T-helper 17 cell (primary cell): ENCODE measurements at places on chromosomes 13 and 19.

DNA sequence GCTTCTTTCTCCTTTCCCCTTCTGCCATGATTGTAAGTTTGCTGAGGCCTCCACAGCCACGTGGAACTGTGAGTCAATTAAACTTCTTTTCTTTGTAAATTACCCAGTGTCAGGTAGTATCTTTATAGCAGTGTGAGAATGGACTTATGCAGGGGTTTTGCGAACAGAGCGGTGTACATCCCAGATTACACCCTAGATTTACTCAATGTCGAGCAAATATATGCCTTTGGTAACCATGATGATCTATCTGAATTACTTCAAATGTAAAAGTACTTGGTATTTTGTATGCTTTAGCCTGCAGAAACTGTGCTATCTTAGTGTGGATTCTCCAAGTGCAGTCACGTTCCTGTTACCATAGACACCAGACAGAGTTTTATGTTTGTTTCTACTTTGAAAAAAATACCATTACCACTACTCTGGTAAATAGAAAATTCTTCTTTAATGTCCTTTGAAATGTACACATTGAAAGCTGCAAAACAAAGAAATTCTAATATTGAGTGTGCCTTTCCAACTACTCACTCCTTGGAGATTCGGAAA is 510.4 kb upstream of the ARGLU1 start:
- DNase-seq, result no peak

GRCh38 chr13:99516153-99516929 is 15.1 kb downstream of the TM9SF2 start:
- DNase-seq, result no peak

- no peak for DNase-seq
Measured at GRCh38 chr13:32861304-32861703, 154.9 kb upstream of the KL start.

DNA sequence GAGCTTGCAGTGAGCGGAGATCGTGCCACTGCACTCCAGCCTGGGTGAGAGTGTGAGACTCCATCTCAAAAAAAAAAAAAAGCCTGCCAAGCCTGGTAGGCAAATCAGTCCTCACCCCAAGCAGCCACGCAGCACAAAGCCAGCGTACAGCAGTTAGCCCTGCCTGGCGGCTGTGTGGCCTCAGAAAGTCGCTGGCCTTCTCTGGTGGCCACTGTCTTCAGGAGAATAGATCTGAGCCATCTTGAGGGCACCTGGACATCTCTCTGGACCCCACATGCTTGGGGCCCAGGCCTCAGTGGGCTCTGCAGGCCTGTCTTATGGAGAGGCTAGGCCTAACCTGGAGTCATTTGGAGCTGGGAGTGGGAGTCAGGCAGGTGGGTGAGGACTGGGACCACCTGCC is 23.0 kb downstream of the PIAS4 start:
- DNase-seq, result no peak

GRCh38 chr13:32676242-32676641 is 90.0 kb downstream of the PDS5B start:
- no peak for DNase-seq

DNA sequence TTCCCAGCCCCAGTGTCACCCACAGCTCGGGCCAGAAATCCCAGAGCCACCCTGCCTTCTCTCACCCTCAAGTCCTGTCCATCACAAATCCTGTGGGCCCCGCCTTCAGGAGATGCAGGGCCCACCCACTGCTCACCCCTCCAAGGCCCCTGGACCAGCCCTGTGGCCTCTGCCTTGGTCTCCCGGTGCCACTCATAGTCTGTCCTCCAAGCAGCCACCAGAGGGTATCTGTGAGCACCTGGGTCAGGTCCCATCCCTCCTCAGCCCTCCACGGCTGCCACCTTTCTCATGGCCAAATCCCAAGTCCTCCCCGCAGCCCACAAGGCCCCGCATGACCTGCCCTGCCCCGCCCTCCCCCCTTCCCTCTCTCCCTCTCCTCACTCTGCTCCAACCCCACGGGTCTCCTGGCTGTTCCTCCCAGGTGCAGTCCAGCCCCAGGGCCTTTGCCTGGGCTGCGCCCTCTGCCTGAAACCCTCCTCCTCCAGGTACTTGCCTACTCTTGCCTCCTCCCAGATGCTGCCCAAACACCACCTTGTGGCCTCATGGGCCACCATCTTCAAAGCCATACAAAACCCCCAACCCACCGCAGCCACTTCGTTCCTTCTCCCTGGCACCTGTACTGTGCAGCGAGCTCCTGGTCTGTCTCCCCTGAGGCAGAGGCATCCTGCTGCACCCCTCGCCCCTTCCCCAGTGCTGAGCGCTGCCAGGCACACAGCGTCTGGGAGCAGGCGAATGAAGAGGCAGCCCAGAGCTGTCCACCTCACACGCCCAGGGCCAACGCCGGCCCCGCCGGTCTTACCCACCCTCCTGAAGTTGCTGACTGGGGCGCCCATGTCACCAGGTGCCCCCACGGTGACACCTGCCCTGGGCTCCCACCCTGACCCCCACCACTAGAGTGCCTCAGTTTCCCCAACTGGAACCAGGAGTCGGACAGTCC is 13.2 kb upstream of the UQCR11 start:
- no peak for DNase-seq

- DNase-seq, result no peak
Measured at GRCh38 chr13:71721104-71721503, 145.9 kb downstream of the DACH1 start.

- DNase-seq, result no peak
Measured at GRCh38 chr19:7547159-7547558, 11.6 kb downstream of the PNPLA6 start.

DNA sequence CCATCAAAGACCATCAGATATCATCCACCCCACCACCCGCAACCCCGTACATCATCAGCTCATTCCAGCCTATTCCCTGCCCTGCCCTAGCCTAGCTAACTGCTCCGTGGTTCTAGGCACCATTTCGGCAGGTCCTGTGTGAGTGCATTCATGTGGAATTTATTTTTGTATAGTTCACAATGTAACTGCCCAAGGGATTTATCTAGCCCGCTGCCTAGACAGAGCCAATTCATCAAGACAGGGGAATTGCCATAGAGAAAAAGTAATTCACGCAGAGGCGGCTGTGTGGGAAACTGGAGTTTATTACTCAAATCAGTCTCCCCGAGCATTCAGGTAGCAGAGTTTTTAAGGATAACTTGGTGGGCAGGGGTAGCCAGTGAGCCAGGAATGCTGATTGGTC is 109.2 kb upstream of the UBL3 start:
- DNase-seq, result no peak

DNA sequence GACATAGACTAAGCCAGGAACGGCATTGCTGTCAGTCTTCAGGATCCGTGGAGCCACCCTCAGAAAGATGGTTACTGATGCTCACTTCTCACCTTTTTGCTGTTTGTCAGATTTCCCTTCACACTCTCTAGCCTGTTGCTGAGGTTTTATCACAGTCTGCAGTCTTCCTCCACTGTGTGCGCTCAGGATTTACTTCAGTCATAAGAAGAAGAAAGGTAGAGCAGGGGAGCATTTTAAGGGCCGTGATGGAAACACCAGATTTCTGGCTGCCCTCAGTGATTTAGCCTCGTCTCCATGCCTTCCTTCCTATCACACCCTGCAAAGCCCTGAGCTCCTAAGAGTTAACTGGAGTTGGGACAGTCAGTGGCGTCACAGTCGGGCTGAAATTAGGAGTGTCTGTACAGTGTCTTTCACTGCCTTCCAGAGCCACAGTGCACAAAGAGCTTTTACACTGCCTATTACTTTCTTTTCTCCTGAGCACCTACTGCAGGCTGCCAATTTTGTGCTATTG is 60.0 kb upstream of the GPR183 start:
- no peak for DNase-seq

- no peak for DNase-seq
Measured at GRCh38 chr19:17026706-17027534, at the start of gene CPAMD8. TSS of gene CPAMD8 (minus strand) at chr19:17026810. CDS start at chr19:17026642, 168 bp downstream.

- no peak for DNase-seq
Measured at GRCh38 chr19:17752865-17753639, 1.8 kb downstream of the FCHO1 start.

GRCh38 chr19:18208098-18208951 is 4.5 kb upstream of the RAB3A start:
- DNase-seq, result peak; percentile 61

DNA sequence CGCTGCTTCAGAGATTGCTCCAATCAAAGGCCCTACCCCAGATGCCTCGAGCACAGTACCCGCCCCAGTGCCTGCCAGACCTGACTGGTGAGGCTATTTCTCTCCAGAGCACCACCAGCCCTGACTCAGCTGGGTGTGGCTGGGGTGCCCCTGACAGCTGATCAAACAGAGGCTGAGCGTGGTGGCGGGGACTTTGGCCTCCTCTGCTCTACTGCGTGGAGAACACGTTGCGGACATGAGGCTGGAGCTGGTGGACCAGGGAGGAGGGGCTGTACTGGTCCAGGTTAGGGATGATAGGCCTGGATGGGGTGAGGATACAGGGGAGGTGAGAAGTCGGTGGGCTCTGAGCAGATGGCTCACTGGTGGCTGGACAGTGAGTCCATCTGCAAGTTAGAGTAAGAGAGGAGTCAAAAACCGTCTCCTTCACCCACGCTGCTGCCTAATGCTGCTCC is 3.5 kb upstream of the DOCK6 start:
- no peak for DNase-seq

GRCh38 chr13:42277618-42278276 is 5.8 kb downstream of the AKAP11 start:
- no peak for DNase-seq

DNA sequence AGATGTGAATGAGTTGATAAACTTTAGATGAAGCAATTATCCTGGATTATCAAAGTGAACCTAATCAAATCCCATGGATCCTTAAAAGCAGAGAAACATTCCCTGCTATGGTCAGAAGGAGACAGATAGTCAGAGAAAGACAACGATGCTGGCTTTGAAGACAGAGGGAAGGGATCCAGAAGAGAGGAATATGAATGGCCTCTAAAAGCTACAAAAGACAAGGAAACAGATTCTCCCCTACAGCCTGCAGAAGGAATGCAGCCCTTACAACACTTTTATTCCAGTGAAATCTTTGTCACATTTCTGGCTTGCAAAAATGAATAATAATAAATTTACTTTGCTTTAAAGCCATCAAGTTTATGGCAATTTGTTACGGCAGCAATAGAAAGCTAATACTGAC is 1164.2 kb downstream of the PCDH17 start:
- no peak for DNase-seq

- no peak for DNase-seq
Measured at GRCh38 chr13:53921473-53921872, 892.9 kb downstream of the OLFM4 start.

GRCh38 chr13:21504379-21504778 is 45.3 kb upstream of the ZDHHC20 start:
- no peak for DNase-seq

DNA sequence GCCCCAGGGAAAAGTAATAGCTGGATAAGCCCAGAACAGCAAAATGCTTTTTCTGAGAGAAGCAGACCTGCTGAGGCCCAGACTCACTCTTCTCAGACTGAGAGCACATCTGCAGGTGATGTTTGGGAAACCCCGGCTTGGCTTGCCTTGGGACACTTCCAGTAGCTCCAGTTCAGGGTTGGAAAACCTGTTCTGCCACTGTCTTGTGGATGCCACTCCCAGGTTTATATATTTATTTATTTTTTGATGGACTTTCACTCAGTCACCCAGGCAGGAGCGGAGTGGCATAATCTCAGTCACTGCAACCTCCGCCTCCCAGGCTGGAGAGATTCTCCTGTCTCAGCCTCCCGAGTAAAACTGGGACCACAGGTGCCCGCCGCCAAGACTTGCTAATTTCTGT is 8.0 kb upstream of the SMARCA4 start:
- no peak for DNase-seq

DNA sequence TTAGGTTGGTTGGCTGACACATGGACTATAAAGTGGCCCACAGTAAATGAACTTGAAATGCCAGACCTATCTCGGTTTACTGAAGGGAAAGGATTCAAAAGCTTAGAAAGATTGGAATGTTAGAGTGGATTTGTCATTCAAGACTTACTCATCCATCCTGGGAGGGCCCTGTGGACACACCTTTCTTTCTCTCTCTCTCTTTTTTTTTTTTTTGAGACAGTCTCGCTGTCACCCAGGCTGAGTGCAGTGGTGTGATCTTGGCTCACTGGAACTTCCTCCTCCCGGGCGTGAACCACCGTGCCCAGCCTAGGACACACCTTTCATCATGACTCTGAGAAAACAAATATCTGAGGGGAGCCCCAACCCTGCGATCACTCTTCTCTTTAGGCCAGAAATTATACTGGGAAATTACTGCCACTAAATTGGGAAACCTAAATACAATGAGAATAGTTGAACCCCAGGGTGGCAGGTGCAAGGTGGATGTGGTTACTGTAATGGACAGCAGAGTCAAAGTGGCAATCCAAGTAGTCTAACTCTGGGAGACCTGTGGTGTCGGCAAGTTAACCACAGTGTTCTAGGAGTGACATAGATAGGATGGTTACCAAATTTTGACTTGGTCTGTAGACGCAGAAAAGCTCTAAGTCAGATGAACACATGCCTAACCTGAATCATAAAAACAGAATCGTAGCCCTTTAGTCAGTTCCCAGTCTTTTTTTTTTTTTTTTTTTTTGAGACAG is 47.1 kb upstream of the ZMYM5 start:
- DNase-seq, result no peak

DNA sequence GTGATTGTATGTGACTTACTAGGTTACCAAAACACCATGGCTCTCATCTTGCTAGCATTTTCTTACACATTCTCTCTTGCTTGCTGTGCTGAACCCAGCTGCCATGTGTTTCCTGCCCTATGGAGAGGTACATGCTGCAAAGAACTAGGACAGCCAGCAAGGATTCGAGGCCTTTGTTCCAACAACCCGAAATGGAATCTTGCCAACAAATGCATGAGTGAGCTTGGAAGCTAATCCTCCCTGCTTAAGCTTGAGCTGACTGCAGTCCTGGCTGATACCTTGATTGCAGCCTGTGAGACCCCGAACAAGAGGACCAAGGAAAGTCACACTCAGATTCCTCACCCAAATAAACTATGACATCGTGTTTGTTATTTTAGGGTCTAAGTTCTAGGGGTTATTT is 651.2 kb downstream of the SLITRK6 start:
- DNase-seq, result no peak

DNA sequence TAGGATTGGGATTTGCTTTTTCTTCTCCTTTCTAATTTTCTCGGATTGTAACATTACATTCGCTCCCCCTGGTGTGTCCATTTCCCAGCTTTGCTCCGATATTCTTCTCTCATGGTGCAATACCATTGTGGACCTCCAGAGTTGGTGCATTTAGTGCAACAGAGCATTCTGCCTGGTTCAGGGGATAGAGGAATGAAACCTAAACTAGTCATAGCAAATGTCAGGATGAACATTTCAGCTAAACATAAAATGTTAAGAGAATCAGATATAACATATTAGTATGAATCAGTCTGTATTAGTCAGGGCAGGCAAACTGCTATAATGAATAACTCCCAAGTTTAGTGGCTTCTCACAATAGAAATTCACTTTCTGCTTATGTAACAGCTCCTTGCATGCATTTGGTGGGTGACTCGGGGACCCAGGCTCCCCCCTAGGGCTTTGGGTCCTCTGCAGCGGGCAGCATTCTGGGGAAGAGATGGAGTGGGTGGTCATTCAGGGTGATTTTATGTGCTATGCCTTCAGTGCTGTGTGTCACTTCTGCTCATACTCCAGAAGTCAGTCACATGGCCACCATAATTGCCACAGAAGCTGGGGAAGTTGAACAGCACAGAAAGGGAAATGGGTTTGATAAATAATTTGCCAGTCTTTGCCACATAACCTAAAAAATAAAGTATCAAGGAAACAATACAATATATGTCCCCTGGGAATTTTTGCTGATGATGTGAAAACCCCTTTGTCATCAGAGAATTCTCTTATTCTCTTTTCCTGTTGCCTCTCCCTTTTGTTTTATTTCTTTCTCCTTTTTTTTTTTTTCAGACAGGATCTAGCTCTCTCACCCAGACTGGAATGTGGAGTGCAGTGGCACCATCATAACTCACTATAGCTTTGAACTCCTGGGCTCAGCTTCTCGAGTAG is 111.0 kb downstream of the HSPH1 start:
- no peak for DNase-seq

GRCh38 chr13:43196086-43196621 is 172.8 kb downstream of the DNAJC15 start:
- no peak for DNase-seq
